ENCODE measurements at places on chromosomes 3 and 15.

DNA sequence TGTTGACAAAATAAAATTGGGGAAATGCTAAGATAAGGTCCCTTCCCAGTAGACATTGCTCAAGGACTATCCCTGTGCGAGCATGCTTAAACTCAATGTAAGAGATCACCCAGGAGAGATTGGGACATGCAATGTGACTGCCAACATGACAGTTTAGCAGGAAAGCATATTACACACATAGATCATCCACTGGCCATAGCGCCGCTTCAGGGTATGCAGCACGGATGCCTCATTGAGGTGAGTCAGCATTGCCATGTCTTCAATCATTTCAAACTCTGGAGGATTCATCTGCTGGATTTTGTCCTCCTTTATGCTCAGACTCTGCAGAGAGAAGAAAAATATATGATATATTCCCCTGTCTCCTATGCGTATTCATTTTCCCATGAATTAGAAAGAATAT, 8.9 kb downstream of the MYH15 start:
- DNase-seq, result no peak

DNA sequence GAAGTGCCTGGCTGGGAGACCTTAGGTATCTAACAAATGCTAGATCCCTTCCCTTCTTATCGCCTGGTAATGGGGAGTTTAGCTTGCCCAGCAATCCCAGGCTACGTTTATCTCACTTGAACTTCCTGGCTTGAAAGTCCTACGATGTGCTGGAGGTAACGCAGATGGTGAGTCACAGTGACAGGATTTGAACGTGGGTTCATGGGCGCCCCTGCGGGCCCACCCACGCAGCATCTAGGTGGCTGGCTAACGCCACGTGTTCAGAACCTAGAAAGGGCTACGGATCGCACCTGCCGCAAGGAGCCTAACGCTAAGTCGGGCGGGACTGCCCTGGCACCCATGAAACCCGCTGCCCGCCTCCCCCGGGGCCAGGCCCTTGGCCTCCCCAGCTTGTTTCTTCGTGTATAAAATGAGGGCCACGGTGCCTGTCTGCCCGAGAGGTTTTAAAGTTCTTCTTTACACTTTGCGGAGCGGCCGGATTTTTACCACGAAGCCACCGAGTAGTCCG, 600 bp upstream of the USP3 start:
- peak; percentile 41 for DNase-seq

DNA sequence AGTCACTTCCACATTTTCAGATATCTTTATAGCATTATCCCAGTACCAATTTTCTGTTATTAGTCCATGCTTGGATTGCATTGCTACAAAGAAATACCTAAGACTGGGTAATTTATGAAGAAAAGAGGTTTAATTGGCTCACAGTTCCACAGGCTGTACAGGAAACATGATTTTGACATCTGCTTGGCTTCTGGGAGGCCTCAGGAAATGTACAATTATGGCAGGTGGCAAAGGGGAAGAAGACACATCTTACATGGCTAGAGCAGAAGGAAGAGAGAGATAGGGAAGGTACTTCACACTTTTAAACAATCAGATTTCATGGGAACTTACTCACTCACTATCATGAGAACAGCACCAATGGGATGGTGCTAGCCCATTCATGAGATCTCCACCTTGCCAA, 172.3 kb upstream of the GPR149 start:
- DNase-seq, result no peak

DNA sequence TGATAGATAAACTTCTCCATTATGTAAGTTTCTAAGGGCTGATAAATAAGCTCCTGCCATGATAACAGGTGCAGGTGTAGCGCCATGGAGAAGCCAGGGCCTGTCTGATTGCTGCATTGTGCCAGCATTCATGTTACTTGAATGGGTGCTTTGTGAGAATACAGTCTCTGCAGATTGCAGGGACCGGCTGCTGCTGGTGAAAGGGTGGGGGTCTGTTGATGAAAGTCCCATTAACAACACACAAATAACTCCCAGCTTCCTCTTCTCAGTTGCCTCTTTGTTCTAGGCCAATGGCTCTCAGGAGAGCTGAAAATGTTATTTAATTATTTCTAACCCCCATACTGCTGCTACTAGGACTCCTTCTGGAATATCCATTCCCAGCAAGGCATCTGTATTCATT, 77.2 kb downstream of the RTP4 start:
- no peak for DNase-seq

DNA sequence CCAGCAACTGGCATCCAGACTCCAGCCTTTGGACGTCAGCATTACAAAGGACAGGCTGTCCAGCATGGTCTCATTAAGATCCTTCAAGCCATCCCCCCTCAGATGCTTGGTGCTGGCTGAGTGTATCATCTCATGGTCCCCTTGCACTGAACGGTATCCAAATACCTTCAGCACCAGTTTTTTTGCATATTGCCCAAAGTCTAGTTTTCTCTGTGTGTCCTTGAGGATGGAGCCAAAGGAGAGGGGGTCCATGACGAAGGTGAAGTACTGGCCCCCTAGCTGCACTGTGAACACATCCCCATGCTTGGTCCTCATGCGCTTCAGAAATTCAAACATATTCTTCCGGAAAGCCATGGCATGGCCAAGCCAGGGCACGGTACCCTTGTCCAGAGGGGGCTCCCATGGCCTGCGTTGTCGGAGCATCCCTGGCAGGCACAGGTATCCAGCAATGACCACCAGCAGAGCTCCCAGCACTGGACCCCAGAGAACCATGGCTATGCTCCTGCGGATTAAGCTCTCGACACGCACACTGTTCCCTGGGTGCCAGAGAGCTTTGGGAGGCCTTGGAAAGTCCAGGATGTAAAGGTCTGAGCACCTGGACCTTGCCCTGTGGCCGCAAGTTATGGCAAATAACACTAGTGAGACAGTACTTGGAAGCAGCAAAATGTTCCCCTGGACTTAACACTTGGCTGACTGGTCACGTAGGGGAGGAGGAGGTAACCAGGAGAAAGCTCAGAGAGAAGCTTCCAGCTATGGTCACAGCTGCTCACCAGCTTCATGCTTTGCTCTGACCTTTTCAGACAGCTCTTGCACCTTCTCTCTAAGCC, at the start of gene CYP8B1:
Gene CYP8B1 (minus strand): TSS at position 555 of the 827 bp plus-strand sequence. CDS start 63 bp downstream, at position 492.
- no peak for DNase-seq

GRCh38 chr3:76812649-76813242, 227.2 kb upstream of the ROBO2 start:
- no peak for DNase-seq

DNA sequence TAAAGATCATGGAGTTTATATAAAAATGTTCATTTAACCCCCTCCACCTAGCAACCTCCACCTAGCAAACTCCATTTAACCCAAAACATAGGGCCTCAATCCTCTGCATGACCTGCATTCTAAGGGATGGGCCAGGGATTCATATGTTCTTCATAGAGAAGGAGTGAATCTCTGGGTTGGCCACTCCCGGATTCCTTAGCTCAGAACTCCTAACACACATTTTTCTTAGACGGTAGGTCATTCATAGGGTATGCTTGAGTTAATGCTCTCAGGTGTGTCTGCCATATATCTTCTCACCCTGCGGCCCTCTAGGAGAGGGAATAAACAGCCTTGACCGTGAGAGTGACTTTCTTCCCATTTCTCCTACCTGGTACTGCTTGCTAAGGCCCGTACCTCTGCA, 102.0 kb upstream of the IGSF10 start:
- no peak for DNase-seq

- no peak for DNase-seq
These were observed 246.8 kb upstream of the STT3B start for GRCh38 chr3:31285833-31286486.

DNA sequence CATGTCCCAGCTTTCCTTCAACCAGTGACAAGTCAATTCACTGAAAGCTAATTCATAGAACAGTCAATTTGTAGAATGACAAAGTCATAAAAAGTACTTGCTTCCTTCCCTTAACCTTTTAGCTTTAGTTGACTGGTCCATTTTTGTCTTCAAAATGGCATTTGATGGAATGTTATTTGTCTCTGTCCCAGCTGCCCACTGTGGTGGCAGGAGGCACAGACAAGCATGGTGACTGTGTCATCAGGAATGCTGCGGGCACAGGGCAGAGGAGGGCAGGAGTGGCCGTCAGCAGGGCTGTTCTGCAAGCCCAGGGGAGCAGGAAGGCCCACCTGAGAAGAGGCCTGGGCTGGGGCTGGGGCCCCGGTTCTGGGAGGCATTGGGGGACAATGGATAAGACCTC, 10.0 kb downstream of the IQSEC1 start:
- no peak for DNase-seq

GRCh38 chr3:117666812-117667211, 957.2 kb downstream of the TUSC7 start:
- DNase-seq, result no peak

All from KG1 (cell line).